ENCODE measurements at places on chromosomes 7 and 10. TPM values are rescaled to one million over a fixed set of nuclear protein-coding genes. Genes with fewer than 3 reads are reported as not detected.

GPR22 gene
- not detected for total RNA-seq

SLC26A4 gene
- total RNA-seq, result under 0.01 TPM

PTCD1 gene
- total RNA-seq, result 4.8 TPM

NPY4R2 gene
- not detected for total RNA-seq

CISD1 gene
- total RNA-seq, result 20.0 TPM

NME8 gene
- total RNA-seq, result not detected

PNLIP gene
- total RNA-seq, result not detected

C7orf33 gene
- total RNA-seq, result not detected

OR2A25 gene
- not detected for total RNA-seq

PLXNA4 gene
- 1.9 TPM for total RNA-seq

C10orf53 gene
- not detected for total RNA-seq

GIMAP4 gene
- 0.14 TPM for total RNA-seq

NPVF gene
- not detected for total RNA-seq

FAM171A1 gene
- 18.9 TPM for total RNA-seq

WAPL gene
- total RNA-seq, result 46.2 TPM

PTN gene
- total RNA-seq, result 5.9 TPM

GPER1 gene
- total RNA-seq, result 3.4 TPM

CCDC3 gene
- total RNA-seq, result under 0.01 TPM

DNAJC1 gene
- 94.1 TPM for total RNA-seq

ENKUR gene
- total RNA-seq, result not detected

RBM20 gene
- under 0.01 TPM for total RNA-seq

Data from placental pericyte (primary cell).